CD4-positive, alpha-beta T cell treated with Interleukin-17A for 1 hour (primary cell): ENCODE measurements at places on chromosomes 6 and 20.

DNA sequence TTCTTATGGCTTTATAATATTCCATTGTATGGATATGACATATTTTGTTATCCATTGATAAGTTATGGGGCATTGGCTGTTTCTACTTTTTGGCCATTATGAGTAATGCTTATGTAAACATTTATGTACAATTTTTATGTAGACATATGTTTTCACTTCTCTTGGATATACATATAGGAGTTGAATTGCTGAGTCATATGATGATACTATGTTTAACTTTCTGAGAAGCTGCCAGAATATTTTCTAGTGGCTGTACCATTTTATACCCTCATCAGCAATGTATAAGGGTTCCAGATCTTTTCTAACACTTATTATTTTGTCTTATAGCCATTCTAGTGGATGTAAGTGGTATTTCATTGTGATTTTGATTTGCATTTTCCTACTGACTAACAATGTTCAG lies 23.1 kb downstream of the OTOR start:
- no peak for DNase-seq

DNA sequence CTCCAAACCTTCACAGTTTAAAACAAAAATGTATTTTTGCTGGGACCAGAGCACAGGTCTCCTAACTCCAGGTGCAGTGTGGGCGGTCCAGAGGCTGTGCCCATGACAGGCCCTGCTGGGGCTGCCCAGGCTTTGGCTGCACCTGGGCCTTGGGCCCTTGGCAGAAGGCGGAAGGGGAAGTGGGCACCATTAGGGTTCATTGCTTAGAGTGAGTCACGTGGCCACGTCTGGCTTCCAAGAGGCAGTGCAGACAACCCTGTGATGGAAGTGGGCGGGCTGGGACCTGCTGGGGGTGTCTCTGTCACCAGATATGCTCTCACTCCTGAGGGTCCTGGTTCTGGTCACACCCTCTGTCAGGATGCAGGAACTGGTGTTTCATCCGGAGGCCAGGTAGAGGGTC lies 302.2 kb downstream of the QKI start:
- no peak for DNase-seq

GRCh38 chr6:43294536-43294935 lies 3.5 kb upstream of the SLC22A7 start:
- no peak for DNase-seq

- DNase-seq, result no peak
Measured at GRCh38 chr6:160881148-160881808, 110.3 kb upstream of the MAP3K4 start.

- no peak for DNase-seq
Measured at GRCh38 chr6:136487759-136488425, 62.3 kb downstream of the MAP7 start.

GRCh38 chr6:4258733-4259132 lies 123.4 kb upstream of the ECI2 start:
- DNase-seq, result no peak

DNA sequence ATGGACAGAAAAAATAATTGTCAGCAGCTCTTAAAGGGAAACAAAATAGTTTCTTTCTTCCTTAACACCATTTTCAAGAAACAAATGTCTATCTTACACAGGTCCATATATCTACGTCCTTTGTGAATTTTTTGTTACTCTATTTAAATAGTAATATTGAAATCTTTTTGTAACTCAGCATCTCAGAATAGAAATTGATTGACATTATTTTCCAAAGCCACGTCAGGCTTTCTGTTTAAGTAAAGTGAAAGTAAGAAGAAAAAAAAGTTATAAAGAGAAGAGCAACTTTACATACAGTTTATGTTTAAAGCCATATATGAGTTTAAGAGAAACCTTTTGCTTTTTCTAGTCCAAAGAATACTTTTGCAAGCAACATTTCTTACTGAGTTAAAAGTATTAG lies 402.9 kb upstream of the SOX4 start:
- DNase-seq, result no peak

DNA sequence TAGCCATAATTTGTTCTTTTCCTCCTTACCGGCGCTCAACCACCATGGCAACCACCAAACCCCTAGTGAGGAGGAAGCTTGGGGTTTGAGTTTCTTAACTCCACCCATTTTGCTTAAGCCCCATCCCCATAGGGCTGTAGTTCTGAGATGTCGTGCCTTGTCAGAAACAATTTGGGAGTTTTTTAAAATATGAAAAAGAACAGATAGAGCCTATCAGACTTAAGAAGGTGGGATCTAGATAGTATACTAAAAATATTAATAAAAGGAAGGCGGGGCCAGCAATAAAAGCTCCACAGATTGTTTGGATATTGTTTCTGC lies 5.6 kb downstream of the BRD2 start:
- peak; percentile 70 for DNase-seq

GRCh38 chr6:134312038-134312660 lies 5.8 kb downstream of the SGK1 start:
- DNase-seq, result no peak

DNA sequence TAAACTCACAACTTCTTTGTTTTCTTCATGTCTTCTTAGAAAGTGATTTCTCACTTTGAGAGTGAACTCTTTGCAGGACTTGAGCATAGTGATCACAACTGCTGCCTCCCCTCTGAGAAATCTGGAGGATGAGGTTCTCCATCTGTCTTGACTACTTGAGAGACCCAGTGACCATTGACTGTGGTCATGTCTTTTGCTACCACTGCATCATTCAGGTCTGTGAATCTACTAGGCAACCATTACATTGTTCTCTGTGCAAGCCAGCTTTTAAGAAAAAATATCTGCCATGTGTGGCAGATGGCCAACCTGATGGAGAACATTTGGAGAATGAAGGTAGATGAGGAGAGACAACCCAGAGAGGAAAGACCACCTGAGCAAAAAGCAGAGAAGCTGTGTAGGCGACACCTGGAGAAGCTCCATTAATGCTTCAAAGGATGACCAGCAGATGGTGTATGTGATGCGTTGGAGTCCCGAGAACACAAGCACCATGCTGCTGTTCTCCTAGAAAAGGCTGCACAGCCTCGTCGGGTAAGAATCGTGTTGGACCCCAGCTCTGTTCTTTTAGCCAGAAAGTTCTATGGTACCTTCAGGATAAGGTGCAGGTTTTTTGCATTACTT lies 25.1 kb upstream of the TRIM26 start:
- DNase-seq, result peak; percentile 57

DNA sequence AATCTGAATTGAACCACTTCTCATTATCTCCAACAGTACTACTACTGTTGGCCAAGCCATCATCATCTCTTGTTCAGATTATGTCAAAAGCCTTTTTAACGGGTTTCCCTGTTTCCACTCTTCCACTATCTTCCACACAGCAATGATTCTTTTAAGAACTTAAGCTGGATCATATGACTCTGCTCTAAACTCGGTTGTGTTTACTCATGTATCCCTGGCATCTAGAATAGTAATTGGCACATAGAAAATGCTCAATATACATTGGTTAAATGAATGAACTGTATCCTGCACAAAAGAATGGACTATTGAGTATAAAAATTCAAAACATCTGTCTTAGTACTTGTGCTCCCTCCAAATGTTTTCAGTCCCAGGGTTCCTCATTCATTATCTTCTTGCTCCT lies 2.8 kb upstream of the COX7A2 start:
- no peak for DNase-seq
